ENCODE measurements at places on chromosomes 3 and 15. TPM values are rescaled to one million over a fixed set of nuclear protein-coding genes. Genes with fewer than 3 reads are reported as not detected.

GRCh38 chr3:49017229-49017970, 980 bp downstream of the DALRD3 start:
- H3K4me3 ChIP-seq = peak overlapping the region; percentile 83
- H3K36me3 ChIP-seq = peaks cover 12% of the 10 kb centered on the region
- H3K27ac ChIP-seq = peak overlapping the region; percentile 89
- H3K27me3 ChIP-seq = no peaks in the 10 kb centered on the region

DNA sequence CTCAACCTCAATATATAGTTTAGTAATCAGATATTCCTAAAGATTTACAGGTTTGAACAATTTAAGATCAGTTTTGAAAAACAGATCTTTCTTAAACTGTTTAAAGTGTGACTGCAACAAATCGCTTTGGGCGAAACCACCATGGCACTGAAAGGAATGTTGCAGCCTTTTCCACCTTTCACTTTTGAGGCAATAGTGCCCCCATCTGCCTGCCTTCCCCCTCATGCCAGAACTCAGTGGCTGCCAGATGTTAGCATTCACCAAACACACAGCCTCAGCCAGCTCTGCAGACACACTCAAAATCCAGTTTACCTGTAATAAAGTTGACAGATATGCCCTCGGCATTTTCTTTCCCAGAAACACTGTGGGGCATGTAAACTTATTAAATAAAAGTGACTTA, 3.3 kb downstream of the LYSMD4 start:
- no peak overlapping the region for H3K4me3 ChIP-seq
- H3K27me3 ChIP-seq = no peaks in the 10 kb centered on the region
- no peak overlapping the region for H3K27ac ChIP-seq
- no peak for DNase-seq
- peaks cover 11% of the 10 kb centered on the region for H3K4me1 ChIP-seq
- H3K36me3 ChIP-seq = peaks cover 4% of the 10 kb centered on the region

DNA sequence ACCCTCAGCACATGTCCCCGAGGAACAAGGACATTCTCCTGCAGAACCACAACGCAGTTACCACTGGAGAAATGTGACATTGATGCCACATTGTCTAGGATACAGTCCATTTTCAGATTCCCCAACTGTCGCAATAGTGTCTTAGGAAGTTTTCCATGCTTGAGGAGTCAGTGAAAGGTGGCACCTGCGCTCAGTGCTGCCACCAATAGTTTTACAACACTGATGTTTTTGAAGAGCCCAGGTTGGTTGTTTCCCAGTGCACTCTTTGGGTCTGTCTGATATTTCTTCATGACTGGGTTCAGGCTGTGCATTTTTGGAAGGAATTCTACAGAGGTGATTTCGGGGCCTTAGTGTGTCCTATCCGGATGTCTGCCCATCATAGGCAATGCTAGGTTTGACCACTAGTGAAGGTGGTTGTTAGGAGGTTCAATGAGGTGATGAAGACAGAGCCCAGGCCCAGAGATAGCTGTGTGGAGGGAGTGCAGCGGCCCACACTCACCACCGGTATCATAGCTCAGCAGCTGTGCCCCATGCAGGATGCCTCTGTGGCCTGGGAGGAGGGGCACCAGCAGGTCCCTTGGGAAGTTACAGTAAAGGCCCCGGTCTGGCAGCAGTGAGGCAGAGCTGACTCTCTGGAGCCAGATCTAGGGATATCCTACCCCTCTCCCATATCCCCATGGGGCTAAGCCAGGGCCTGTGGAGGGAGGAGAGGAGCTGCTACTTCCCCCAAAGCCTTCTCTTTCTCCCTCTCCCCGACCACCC, 96.6 kb downstream of the DNAJB8 start:
- no peaks in the 10 kb centered on the region for H3K4me1 ChIP-seq
- H3K4me3 ChIP-seq = no peak overlapping the region
- H3K36me3 ChIP-seq = no peaks in the 10 kb centered on the region
- H3K27me3 ChIP-seq = no peaks in the 10 kb centered on the region
- no peak overlapping the region for H3K27ac ChIP-seq

The ENTPD3 gene
- not detected for total RNA-seq

The EIF4A2 gene
- 564 TPM for total RNA-seq

GRCh38 chr15:41629463-41629862, 30.7 kb upstream of the MGA start:
- no peaks in the 10 kb centered on the region for H3K4me1 ChIP-seq
- no peak overlapping the region for H3K27ac ChIP-seq
- DNase-seq = no peak
- H3K36me3 ChIP-seq = no peaks in the 10 kb centered on the region
- H3K27me3 ChIP-seq = no peaks in the 10 kb centered on the region

GRCh38 chr15:98592136-98592535, 56.2 kb upstream of the IGF1R start:
- H3K4me3 ChIP-seq = no peak overlapping the region
- H3K4me1 ChIP-seq = no peaks in the 10 kb centered on the region

The TIGIT gene
- 185 TPM for total RNA-seq

GRCh38 chr3:135325096-135325495, 530.0 kb downstream of the EPHB1 start:
- no peak overlapping the region for H3K4me3 ChIP-seq
- no peak overlapping the region for H3K27ac ChIP-seq
- H3K27me3 ChIP-seq = no peaks in the 10 kb centered on the region
- no peaks in the 10 kb centered on the region for H3K4me1 ChIP-seq

GRCh38 chr3:7238565-7239295, 377.8 kb downstream of the GRM7 start:
- H3K4me1 ChIP-seq = no peaks in the 10 kb centered on the region
- H3K27me3 ChIP-seq = no peaks in the 10 kb centered on the region
- no peak overlapping the region for H3K4me3 ChIP-seq
- no peak overlapping the region for H3K27ac ChIP-seq
- no peaks in the 10 kb centered on the region for H3K36me3 ChIP-seq
- DNase-seq = no peak

- peaks cover 4% of the 10 kb centered on the region for H3K27me3 ChIP-seq
- no peak overlapping the region for H3K4me3 ChIP-seq
- H3K4me1 ChIP-seq = peaks cover 8% of the 10 kb centered on the region
- no peaks in the 10 kb centered on the region for H3K36me3 ChIP-seq
- H3K27ac ChIP-seq = no peak overlapping the region
These were observed 5.0 kb downstream of the MEX3B start for GRCh38 chr15:82040862-82041261.

DNA sequence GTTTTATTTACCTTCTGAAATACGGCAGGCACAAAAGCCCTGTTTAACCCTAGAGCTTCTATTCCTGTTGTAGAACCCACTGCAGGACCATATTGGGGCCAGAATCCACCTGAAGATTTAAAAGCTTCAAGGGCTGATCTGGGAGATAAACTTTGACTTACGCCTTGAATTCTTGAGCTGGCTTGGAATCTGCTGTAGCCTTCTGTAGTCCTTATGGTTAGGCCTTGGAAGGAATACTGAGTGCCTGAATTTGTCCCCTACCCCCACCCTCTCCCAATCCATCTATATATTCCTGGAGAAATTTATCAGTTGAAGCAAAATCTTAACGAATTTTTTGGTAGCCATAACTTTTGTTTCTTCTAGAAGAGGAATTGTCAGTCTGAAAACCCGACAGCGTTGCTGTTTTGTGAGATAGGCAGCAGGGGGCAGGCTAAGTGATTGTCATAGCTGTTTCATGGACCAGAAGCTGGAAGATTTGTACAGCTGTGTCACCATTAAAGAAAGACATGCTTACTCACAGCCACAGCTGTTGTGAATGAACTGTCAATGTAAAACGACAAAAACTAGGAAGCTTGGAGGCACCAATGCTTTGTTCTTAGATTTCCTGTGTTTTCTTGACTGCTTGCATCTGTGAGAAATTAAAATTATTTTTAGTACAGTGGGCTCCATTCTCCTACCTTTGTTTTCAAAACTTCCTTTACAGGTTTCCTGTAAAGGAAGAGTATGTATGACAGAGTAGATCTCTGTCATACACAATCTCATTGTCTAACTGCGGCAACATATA, 12.8 kb downstream of the LXN start:
- no peaks in the 10 kb centered on the region for H3K27me3 ChIP-seq
- H3K4me3 ChIP-seq = no peak overlapping the region
- H3K4me1 ChIP-seq = no peaks in the 10 kb centered on the region
- H3K36me3 ChIP-seq = peaks cover 43% of the 10 kb centered on the region

The ISL2 gene
- 0.22 TPM for total RNA-seq

DNA sequence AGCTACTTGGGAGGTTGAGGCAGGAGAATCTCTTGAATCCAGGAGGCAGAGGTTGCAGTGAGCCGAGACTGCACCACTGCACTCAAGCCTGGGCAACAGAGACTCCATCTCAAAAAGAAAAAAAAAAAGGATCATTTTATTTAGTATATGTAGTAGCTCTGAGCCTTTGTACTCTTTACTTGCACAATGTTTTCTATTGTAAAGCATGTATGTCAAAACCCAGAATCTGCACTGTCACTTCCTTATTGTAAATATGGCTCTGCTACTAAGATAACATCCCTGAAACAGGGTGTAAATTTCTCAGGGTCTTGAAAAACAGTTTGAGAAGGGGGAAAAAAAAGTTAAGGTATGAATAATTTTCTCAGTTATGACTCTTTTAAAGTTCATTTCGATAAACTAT, 35.1 kb downstream of the SLMAP start:
- DNase-seq = no peak
- H3K27me3 ChIP-seq = no peaks in the 10 kb centered on the region
- no peak overlapping the region for H3K4me3 ChIP-seq
- no peak overlapping the region for H3K27ac ChIP-seq
- no peaks in the 10 kb centered on the region for H3K4me1 ChIP-seq

The SLC24A5 gene
- not detected for total RNA-seq

GRCh38 chr3:49671291-49672288, 2.6 kb upstream of the APEH start:
- no peak overlapping the region for H3K4me3 ChIP-seq
- H3K36me3 ChIP-seq = peaks cover 12% of the 10 kb centered on the region
- H3K4me1 ChIP-seq = peaks cover 27% of the 10 kb centered on the region
- DNase-seq = peak; percentile 62
- H3K27ac ChIP-seq = no peak overlapping the region

DNA sequence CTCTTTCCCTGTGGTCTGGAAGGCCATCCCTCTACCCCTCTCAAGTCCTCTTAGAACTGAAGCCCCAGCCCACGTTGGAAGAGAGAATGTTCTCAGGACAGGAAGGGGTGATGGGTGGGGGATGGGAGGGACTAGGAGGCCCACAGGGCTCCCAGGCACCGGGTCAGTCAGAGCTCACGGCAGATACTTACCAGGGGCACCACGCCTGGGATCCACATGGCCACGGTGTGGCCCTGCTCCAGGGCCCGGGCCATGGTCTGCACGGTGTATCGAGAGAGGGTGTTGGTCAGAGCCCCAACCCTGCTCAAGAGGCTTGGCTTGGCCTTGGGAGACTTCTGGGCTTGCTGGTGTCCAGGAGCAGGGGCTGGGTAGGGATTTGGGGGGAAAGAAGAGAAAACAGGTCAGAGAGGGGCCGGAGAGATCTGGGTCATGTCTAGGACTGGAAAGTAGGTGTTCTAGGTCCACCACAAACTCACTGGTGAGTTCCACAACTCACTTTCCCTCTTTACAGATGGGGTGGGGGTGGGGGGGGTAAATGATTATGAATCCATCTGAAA, 9.8 kb downstream of the PLIN1 start:
- DNase-seq = no peak
- no peaks in the 10 kb centered on the region for H3K27me3 ChIP-seq
- no peaks in the 10 kb centered on the region for H3K4me1 ChIP-seq
- H3K27ac ChIP-seq = no peak overlapping the region

DNA sequence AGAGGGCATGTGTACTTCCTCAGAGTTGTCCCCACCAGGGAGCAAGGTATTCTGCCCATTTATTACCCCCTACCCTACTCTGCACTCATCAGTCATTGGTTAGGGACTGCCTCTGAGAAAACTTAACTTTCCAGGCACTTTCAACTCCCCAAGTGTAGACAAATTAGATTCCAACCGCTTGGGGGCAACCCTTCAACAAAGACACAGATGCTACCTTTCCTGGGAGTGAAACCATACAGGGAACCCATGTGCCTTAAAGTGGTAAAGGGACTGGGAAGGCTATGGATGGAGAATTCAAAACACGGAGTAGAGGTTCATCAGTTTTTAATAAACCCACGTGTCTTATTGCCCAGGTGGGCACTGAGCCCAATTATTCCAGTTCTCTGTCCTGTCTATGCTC, 19.4 kb upstream of the UBE2E2 start:
- H3K27me3 ChIP-seq = no peaks in the 10 kb centered on the region
- no peaks in the 10 kb centered on the region for H3K36me3 ChIP-seq
- H3K4me3 ChIP-seq = no peak overlapping the region
- no peak overlapping the region for H3K27ac ChIP-seq
- DNase-seq = no peak
- no peaks in the 10 kb centered on the region for H3K4me1 ChIP-seq

GRCh38 chr3:53815067-53815466, 31.2 kb downstream of the CHDH start:
- no peaks in the 10 kb centered on the region for H3K27me3 ChIP-seq
- no peak for DNase-seq
- H3K4me1 ChIP-seq = no peaks in the 10 kb centered on the region

The TAGLN3 gene
- not detected for total RNA-seq

The GOLGB1 gene
- 20.6 TPM for total RNA-seq

- H3K36me3 ChIP-seq = no peaks in the 10 kb centered on the region
- no peaks in the 10 kb centered on the region for H3K27me3 ChIP-seq
- DNase-seq = no peak
- no peak overlapping the region for H3K4me3 ChIP-seq
- no peaks in the 10 kb centered on the region for H3K4me1 ChIP-seq
- no peak overlapping the region for H3K27ac ChIP-seq
These were observed 521.2 kb downstream of the ZIC1 start for GRCh38 chr3:147930232-147930807.

DNA sequence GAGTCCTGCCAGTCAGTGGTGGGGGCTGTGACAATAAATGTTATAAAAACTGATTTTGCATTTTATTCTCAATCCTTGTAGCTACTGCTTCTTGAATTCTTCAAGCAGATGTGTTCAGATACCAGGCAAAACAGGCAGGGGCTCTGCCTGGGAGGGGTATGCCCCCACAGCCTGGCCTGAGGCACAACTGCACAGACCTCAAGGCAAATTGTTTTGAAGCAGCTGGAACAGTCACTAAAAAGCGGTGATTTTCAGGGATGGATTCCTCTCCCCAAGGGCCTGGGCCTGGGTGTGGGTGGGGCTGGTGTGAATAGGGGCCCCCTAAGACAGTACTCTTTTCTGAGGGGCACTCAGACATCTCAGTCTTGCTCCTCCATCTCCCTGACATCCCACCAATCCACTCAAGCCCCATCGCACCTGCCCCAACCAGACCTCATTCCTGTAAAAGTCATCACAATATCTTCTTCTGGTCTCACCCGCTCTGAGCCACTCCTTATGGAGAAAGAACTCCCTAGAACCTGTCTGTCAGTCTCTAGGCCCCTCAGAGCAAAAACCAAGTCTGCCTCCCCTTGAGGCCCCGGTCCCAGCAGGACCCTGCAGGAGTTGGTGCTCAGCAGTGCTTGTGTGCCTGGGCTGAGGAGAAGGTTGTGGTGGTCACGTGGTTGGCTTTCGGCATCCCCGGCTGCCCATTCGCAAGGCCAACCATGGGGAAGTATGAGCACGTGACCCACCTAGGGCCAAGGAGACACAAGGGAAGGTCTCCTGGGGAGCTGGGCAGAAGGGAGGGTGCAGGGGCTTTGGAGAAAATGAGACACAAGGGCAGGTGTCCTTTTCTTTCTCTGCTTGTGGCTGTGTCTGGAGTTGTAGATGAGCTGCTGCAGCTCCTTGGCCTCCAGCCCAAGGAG, 2.9 kb upstream of the PSTPIP1 start:
- H3K27ac ChIP-seq = no peak overlapping the region
- no peak for DNase-seq
- no peaks in the 10 kb centered on the region for H3K27me3 ChIP-seq
- no peak overlapping the region for H3K4me3 ChIP-seq

The CLDN16 gene
- total RNA-seq = not detected

The GCNT3 gene
- total RNA-seq = not detected

- no peak overlapping the region for H3K27ac ChIP-seq
- H3K27me3 ChIP-seq = no peaks in the 10 kb centered on the region
- DNase-seq = no peak
- no peaks in the 10 kb centered on the region for H3K36me3 ChIP-seq
- no peak overlapping the region for H3K4me3 ChIP-seq
These were observed 441.9 kb downstream of the ZIC1 start for GRCh38 chr3:147851062-147851461.

The ABI3BP gene
- total RNA-seq = not detected

All from CD8-positive, alpha-beta memory T cell (primary cell).